ENCODE measurements at places on chromosomes 11 and 22.

DNA sequence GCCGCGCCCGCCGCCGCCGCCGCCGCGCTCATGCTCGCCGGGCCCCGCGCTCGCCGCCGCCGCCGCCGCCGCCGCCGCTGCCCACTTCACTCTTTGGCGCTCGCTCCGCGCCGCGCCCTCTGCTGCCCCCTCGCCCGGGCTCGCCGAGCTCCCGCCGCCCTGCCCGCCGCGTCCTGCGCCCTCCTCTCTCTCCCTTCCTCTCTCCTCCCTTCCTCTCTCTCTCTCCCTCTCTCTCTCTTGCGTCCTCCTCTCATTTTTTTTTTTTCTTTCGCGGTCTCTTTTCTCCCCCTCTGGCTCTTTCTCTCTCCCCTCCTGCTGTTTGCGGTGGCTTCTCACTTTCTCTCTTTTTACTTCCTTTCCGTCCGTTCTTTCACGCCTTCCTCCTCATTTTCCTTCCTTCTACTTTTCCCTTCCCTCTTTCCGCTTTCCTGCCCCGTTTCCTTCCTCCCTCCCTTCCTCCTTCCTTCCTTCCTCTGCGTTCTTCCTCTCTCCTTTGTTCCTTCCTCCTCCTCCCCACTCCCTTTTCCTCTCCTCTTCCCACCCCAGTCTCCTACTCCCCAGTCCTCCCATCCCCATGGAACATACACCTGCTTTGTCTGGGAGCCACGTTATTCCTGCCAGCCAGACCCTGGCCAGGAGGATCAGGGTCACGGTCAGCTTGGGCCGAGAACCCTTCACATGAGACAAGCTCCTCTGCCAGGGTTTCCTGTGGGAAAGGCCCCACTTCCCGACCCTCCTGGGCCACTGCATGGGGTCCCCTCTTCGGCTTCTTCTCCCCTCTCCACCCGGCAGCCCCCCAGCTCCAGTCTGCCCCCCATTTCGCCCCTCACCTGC, 19.3 kb upstream of the SHISAL1 start:
- no peak for DNase-seq

- no peak for DNase-seq
These were observed 6.4 kb downstream of the NPTXR start for GRCh38 chr22:38837414-38837928.

- DNase-seq, result no peak
These were observed 34.4 kb downstream of the TRMU start for GRCh38 chr22:46369716-46370583.

DNA sequence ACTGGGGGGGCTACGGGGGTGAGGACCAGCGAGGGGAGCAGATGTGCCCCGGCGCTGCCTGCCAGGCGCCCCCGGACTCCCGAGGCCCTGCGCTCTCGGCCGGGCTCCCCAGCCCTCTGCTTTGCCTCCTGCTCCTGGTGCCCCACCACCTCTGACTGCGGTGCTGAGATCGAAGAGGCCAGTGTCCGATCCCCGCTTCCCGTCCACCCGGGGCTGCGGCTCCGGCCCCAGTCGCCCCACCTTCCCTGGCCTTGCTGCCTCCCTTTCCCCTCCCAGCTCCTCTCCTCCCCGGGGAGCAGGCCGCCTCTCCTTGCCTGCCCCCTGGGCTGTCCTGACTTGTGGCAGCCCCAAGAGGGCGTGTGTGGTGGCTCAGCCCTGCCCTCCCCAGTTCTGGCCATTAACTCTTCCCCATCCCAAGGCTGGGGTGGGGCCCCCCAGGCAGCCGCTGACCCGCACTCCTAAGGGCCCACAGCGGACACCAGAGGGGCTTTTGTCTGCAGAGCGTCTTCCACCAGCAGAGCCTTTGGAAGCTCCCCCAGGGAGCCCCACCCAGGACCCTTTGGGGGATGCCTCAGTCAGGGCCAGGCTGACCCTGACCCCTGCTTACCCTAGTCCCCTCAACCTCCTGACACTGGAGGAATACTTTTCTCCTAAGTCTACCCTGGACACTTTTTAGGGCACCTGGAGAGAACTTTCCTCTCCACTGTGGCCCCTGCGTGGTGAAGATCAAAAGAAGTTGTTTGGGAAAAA, 16.6 kb downstream of the RTN4RL2 start:
- no peak for DNase-seq

- DNase-seq, result no peak
These were observed 18.6 kb upstream of the SCGB1A1 start for GRCh38 chr11:62400281-62400680.

DNA sequence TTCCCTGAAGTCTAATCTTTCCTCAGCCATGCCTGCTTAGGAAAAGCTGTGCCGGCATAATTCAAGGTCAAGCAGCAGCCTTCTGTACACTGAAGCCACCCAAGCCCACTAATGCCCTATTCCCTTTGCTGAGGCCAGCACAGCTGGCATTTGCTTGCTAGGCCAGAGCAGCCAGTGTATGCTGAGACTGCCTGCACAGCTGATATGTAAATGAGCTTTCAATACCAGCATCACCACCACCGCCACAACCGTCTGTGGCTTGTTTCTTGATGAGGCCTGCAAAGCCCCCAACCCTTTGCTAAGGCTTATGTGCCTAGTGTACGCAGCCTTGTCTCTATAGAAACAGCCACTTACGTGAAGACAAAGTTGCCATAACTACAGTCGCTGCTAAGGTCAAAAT, 56.3 kb upstream of the TNRC6B start:
- DNase-seq, result no peak

DNA sequence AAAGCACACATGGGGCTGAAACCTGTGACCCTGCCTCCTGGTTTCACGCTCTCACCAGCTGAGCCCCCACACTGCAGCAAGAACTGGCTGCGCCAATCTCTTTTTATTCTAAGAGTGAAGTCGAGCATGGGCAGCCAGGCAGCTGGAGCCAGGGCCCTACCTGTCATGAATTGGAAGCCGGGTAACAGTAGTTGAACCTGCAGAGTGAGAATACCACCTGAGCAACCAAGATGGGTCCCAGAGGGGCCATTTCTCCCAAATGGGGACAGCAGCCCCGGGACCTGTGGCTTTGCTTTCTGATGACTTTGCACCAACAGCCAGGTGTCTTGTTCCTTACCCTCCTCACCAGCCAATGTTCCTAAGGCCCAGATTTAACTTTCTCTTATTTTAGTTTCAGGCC, 178.9 kb downstream of the GRIK4 start:
- DNase-seq, result no peak

GRCh38 chr22:45531441-45532234, 29.0 kb downstream of the FBLN1 start:
- DNase-seq, result no peak

DNA sequence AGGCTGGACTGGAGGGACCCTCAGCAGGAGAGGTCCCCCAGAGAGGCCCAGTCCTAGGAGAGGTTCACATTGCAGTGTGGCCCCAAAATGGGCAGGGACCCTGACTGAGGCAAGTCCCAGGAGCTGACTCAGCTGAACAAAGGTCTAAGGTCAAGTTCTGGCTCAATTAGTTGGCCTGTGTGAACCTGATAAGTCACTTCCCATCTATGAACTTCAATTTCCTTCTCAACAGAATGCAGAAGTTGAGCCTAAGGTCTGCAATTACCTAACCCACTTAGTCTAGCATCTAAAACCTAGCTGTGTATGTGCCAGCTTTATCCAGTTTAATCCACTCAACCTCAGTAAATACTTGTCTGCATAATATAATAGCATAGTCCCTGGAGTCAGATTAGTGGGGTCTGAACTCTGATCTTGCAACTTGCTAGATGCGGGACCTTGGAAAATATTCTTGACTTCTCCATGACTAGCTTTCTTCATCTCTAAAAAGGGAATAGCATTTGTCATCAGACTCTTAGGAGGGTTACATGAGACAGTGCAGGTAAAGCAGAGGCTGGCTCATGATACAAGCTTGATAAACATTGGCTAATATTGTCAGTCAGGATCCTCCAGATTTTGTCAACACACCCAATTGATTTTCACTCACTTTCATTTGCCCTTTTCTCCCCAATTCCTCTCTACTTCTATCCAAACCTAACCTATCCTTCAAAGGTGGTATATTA, 465.5 kb downstream of the INSC start:
- DNase-seq, result no peak

DNA sequence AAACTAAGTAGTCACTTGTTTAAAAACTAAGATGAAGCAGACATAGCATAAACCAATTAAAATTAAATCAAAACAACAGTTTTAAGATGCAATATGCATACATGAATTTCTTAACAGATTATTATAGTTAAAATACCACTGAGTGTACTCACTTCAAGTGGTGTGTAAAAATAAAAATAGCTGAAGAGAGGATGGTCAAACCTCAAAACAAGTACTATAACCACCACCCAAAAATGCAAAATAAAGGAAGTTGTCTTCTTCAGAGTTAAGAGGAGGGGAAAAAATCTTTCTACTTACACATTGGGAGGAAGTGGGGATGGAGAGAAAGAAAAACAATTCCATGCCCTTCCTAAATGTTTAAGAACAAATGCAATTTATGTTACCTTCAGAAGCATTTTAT, 31.9 kb downstream of the RRAS2 start:
- no peak for DNase-seq

- no peak for DNase-seq
These were observed 12.3 kb downstream of the PAX6 start for GRCh38 chr11:31798554-31799434.

DNA sequence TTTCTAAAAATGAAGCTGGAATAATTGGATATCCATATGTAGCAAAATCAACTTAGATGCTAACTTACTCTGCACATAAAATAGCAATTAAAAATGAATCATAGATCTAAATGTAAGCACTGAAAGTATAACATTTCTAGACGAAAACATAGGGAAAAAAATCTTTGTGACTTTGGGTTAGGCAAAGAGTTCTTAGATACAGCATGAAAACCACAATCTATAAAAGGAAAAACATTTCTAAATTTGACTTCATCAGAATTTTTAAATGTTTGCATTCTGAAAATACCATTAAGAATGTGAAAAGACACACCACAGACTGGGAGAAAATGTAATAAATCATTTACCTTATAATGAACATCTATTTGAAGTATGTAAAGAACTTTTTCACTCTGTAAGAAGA, 128.8 kb downstream of the APIP start:
- no peak for DNase-seq

GRCh38 chr22:48842583-48842945, 985.1 kb downstream of the BRD1 start:
- no peak for DNase-seq

GRCh38 chr11:29527391-29527936, 489.4 kb downstream of the KCNA4 start:
- DNase-seq, result no peak

DNA sequence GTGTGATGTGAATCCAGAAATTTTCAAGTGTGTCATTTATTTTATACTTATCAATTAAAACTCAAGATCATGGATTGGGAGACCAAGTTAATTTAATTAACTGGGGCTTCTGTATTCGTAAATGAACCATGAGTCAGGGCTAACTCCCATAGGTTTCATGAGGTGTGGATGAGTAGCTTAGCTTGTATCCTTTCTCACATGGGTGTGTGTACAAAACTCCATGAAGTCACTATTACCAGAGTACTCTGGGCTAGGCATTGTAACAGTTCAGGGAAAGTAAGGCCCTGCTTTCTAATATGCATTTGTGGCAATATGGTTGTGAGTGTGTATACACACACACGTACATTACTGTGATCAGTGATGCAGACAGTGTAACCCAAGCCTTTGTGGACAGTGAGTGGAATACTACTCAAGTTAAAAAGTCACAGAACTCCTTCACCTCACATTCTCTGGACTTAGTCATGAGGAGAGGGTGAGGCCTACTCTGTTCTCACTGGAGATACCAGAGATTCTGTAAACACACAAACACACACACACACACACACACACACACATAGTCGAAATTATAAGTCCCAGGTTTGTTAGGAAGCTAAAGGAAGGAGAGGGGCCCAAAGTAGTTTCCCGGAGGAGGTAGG, 3.5 kb downstream of the CNTF start:
- no peak for DNase-seq

DNA sequence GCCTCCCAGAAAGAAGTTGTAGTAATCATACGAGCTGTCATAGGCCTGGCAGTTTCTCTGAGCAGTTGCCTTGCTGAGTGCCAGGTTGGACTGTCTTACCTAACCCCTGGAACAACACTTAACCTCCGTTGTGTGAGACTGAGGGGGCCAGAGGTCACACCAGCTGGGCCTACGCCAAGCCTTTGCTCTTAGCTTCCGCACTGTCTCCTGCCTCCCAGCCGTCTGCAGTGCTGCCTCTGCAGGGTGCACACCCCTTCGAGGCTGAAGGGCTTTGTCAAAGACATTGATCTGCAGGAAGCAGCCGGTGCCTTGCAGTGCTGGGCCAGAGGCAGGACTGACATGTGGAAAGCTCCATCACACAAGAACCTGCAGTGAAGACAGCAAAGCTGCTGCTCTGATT, 16.7 kb downstream of the TAB1 start:
- DNase-seq, result no peak

- peak; percentile 41 for DNase-seq
These were observed 160.0 kb downstream of the NAV2 start for GRCh38 chr11:19872512-19873145.

DNA sequence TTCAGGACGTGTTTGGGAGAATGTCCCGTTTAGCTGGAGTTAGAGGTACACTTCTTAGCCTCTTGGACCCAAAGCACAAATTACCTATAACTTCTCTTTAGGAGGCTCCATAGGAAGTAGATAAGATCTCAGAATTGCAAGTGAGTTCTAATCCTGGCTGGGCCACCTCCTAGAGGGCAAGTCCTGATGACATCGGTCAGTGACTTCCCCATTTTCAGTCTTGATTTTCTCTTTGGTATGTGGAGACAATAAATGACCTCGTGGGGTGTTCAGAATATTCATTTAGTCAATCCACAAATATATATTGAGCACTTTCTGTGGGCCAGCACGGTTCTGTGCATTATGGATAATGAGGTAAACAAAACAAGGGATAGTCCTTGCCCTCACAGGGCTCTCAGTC, 208.6 kb downstream of the CWF19L2 start:
- no peak for DNase-seq

GRCh38 chr11:76371170-76371569, 9.8 kb downstream of the THAP12 start:
- no peak for DNase-seq

- DNase-seq, result no peak
These were observed 26.1 kb upstream of the EED start for GRCh38 chr11:86218125-86219084.

All from NCI-H1436 treated with DMSO at 0.1 percent for 48 hours (cell line).